ENCODE measurements at places on chromosomes 4 and X. TPM values are rescaled to one million over a fixed set of nuclear protein-coding genes. Genes with fewer than 3 reads are reported as not detected.

GRCh38 chrX:124931241-124931640, 388.4 kb upstream of the TEX13C start:
- no peak overlapping the region for H3K4me3 ChIP-seq
- no peak for DNase-seq
- H3K27me3 ChIP-seq, result no peaks in the 10 kb centered on the region

Gene HTN3
- total RNA-seq, result not detected

Gene TMEM156
- not detected for total RNA-seq

Gene KLF8
- 33.1 TPM for total RNA-seq

GRCh38 chrX:7927259-7928167, at the start of gene PNPLA4:
Gene PNPLA4, minus strand, starts transcription at chrX:7927413. Its CDS starts 1,294 bp downstream, at chrX:7926119.
- H3K27me3 ChIP-seq, result no peaks in the 10 kb centered on the region
- H3K4me1 ChIP-seq, result no peaks in the 10 kb centered on the region
- H3K36me3 ChIP-seq, result no peaks in the 10 kb centered on the region
- peak within 1 kb of the TSS; percentile 49 for H3K27ac ChIP-seq

Gene ASMT
- not detected for total RNA-seq

Gene KLHL34
- not detected for total RNA-seq

Gene NAP1L3
- total RNA-seq, result 3.2 TPM

DNA sequence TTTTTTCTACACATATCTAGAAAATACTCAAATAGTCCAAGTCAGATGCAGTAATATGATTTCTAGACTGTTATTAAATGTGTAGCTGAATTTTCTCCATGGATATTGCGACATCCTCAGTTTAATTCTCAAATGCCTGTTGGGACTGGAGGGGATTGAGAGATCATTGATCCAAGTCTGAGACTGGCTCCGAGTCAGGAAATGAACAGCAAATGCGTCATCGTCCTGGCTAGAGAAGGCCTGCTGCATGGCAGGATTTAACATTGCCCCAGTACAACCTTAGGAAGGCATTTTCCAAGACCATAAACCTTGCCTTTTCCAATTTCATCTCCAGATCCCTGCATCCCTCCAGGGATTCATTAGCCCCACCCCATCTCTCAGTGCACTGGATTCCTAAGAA, 56.6 kb upstream of the SLC6A14 start:
- no peak for DNase-seq
- H3K36me3 ChIP-seq, result no peaks in the 10 kb centered on the region
- H3K27me3 ChIP-seq, result no peaks in the 10 kb centered on the region

- H3K36me3 ChIP-seq, result no peaks in the 10 kb centered on the region
- no peak for DNase-seq
- no peak overlapping the region for H3K4me3 ChIP-seq
- peaks cover 23% of the 10 kb centered on the region for H3K4me1 ChIP-seq
- H3K27ac ChIP-seq, result no peak overlapping the region
- H3K27me3 ChIP-seq, result no peaks in the 10 kb centered on the region
Observed at GRCh38 chr4:153233761-153234371, 29.6 kb downstream of the TRIM2 start.

DNA sequence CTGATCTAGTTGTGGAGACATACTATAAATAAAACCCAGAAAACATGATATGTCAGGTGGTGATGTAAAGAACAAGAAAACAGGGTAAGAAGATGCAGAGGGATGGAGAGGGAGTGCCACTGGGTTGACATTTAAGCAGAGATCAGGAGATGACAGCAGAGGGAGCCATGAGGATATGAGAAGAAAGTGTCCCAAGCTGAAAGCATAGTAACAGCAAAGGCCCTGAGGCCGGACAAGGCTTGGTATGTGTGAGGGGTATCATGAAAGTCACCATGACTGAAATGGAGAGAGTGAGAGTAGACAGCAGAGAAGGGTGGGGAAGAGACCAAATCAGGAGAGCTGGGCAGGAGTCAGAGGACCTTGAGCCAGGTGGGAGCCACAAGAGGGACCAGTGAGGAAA, 3.4 kb downstream of the GPKOW start:
- H3K27ac ChIP-seq, result no peak overlapping the region
- no peak for DNase-seq
- H3K27me3 ChIP-seq, result no peaks in the 10 kb centered on the region
- no peak overlapping the region for H3K4me3 ChIP-seq
- H3K4me1 ChIP-seq, result peaks cover 8% of the 10 kb centered on the region

Gene IL21
- total RNA-seq, result not detected

Gene GABRA4
- total RNA-seq, result 0.25 TPM

Gene ZNF157
- not detected for total RNA-seq

GRCh38 chr4:2878346-2878745, 34.7 kb downstream of the ADD1 start:
- no peak for DNase-seq
- no peak overlapping the region for H3K27ac ChIP-seq
- H3K4me3 ChIP-seq, result no peak overlapping the region
- H3K4me1 ChIP-seq, result peaks cover 29% of the 10 kb centered on the region

Gene GIMD1
- total RNA-seq, result not detected

DNA sequence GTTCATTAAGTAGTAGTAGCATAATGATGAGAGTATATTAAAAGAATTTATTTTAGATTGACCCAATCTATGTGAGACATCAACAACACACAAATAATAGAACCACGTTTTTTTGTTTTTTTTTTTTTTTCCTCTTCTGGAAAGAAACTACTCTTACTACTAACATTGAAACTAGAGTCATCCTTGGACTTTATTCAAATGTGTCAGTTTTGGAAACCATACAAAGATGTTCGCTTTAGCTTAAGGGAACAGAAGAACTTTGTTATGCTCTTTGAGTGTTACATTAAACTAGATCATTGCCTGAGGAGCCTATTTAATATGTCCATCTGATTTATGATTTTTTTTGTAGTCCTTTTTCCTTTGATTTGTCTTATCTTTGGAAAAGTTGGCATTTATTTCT, 166.7 kb downstream of the RPA4 start:
- H3K27ac ChIP-seq, result no peak overlapping the region
- DNase-seq, result no peak
- H3K27me3 ChIP-seq, result no peaks in the 10 kb centered on the region
- no peak overlapping the region for H3K4me3 ChIP-seq
- H3K36me3 ChIP-seq, result no peaks in the 10 kb centered on the region
- H3K4me1 ChIP-seq, result no peaks in the 10 kb centered on the region

Gene SATL1
- not detected for total RNA-seq

DNA sequence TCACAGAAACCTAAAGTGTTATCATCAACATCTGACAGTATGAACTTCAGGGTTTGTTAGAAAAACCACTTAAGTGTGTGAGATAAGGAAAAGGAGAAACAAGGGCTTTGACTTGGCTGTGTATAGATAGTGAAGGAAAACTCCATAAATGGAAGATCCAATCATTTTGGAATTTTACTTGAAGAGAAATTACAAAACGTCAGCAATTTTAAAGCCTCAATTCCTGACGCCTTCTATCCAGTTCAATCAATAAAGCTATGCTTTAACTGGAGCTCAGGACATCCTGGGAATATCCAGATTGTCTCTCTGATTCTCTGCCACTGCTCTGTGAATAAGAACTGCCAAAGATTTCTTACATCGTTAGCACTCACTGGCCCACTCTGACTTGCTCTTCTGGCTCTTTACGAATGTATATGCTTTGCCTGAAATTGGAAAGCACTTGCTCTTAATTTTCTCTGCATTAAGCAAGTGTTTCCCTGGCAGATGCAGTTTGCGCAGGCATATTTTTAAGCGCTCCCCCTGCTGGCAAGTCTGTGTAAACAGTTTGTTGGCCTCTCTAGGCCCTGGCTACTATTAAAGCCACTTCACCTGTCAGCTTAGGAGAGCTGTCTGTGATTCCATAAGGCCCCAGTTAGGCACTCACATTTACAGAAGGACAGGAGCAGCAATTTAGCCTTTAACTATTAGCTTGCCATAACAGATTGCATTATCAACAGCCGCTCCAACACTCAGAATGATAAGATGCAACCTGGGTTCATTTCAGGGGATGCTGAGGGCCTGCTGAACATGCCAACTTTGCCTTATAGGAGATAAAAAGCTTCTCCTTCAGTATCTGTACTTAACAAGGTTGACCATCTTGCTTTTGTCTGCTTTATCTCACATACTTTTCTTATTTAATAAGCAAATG, 251.4 kb upstream of the DDX53 start:
- H3K27me3 ChIP-seq, result no peaks in the 10 kb centered on the region
- no peaks in the 10 kb centered on the region for H3K36me3 ChIP-seq
- DNase-seq, result no peak

Gene F8A3
- 5.2 TPM for total RNA-seq

- no peak for DNase-seq
- no peaks in the 10 kb centered on the region for H3K36me3 ChIP-seq
- H3K27ac ChIP-seq, result no peak overlapping the region
- no peak overlapping the region for H3K4me3 ChIP-seq
- H3K27me3 ChIP-seq, result no peaks in the 10 kb centered on the region
Observed at GRCh38 chrX:131739823-131740222, 195.9 kb downstream of the OR13H1 start.

- no peaks in the 10 kb centered on the region for H3K4me1 ChIP-seq
- no peaks in the 10 kb centered on the region for H3K27me3 ChIP-seq
- H3K4me3 ChIP-seq, result no peak overlapping the region
- H3K27ac ChIP-seq, result no peak overlapping the region
- DNase-seq, result no peak
- H3K36me3 ChIP-seq, result no peaks in the 10 kb centered on the region
Observed at GRCh38 chrX:68185161-68185560, 248.1 kb downstream of the OPHN1 start.

Measured in vagina (tissue), 2 donors.